CD4-positive, alpha-beta T cell treated with Interleukin-10 for 1 hour (primary cell): ENCODE measurements at places on chromosomes 11 and 22.

DNA sequence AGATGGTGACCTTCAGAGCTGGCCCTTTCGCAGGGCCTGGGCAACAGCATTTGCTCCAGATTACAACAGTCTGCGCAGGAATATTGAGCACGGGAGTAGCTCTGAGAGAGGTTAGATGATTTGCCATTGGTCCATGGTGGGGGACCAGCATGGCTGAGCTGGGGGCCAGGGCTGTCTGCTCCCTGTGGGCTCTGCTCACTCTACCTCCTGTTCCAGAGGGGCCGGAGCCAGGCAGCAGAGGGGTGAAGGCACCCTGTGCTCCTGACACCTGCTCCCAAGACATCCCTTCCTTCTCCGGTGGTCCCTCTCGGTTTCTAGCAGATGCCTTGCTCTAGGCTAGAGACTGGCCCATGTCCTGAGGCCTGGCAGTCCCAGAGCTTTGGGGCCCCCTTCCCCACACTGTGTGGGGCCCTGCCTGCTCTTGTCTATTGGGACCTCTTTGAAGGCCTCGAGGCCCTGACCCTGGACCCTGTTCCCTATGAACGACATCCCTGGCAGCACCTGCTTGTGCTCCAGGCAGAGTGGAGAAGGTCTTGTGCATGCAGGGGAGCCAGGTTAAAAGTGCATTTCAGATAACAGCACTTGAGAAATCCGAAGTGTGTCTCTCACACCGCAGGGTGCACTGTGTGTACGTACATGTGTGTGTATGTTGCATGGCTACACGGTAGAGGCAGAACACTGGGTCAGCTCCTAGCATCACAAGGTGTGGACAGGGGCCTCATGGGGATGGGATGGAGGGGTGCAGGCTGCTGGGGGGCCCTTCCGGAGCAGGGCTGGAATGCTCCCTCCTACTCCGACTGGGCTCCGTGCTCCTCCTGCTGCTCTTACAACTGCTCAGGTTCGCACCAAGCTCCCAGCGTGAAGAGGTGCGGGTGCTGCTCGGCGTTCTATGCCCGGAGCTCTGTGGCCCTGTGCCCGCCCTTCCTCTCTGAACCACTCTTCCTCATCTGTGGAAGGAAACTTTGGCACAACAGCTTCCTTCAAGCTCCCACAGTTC lies 123.3 kb upstream of the B3GAT1 start:
- no peak for DNase-seq

DNA sequence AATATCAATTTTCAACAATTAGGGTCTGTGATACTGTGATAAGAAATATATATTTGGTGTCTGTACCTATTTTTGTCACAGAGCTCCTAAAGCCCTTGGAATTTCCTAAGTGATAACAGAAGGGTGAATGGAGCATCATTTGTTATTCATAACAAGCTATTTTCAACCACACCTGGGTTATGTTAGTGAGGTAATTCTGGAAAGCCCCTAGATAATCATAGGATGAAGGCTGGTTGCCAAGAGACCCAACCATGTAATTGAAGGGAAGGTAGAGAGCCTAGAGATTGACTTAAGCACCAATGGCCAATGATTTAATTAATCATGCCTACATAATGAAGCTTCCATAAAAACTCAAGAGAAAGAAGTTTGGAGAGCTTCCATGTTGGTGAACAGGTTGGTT lies 109.4 kb downstream of the KIF18A start:
- no peak for DNase-seq

DNA sequence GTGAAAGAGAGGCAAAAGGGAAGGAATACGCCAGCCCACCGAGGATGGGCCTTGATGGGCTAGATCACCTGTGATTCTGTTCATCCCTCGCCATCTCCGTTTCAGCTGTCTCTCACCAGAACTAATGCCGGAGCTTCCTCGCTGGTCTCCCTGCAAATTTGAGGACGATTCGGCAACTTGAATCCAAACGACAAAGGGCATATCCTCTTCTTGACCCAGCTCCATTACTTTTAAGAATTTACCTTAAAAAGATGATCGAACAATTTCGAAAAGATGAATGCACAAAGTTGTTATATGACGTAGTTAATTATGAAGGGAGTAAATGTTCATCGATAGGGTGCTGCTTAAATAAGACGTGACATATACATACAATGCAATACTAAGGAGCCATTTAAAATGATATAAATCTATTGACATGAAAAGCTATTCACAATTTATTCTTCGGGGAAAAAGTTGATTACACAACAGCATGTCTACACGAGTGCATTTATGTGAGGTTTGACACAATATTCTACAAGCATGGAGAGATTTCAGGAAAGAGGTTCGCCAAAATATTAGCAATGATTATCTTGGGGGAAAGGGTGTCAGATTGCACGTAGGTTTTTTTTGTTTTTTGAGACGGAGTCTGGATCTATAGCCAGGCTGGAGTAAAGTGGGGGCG lies 937 bp upstream of the FAM168A start:
- no peak for DNase-seq

- DNase-seq = peak; percentile 32
Observed at GRCh38 chr11:96342014-96342960, 708 bp downstream of the MAML2 start.

GRCh38 chr11:5489576-5490357 lies 1.3 kb downstream of the OR52D1 start:
- no peak for DNase-seq

DNA sequence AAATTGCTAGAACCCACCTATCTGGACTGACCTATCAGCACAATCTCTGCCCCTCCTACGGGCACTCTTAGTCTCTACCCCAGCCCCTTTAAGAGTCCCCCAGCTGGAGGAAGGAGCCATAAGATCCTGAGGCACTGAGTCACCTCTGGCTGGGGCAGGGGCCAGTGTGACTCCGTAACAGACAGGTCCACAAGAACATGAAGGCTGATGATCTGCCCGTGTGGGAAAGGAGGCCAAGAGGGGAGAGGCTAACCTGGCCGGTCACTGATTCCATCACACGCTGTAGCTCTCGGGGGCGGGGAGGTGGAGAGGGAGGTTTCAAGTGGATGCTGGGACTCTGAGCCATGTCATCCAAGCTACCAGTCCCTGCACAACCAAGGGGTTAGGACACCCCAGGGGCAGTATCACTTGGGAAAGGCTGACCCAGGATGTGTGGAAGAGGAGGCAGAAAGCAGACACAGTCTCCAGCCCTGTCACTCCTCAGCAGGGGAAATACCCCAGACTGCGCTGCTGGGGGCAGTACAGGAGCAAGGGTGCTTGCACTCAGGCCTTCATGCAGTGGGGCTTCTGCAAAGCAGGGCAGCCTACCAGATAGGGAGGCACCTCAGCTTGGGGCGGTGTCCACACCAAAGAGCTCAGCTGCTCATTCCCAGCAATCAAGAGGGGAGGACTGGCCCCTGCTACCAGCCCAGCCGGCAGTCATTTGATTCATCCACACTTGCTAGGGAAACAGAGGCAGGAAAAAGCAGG lies 22.3 kb downstream of the ARHGAP1 start:
- DNase-seq = no peak

DNA sequence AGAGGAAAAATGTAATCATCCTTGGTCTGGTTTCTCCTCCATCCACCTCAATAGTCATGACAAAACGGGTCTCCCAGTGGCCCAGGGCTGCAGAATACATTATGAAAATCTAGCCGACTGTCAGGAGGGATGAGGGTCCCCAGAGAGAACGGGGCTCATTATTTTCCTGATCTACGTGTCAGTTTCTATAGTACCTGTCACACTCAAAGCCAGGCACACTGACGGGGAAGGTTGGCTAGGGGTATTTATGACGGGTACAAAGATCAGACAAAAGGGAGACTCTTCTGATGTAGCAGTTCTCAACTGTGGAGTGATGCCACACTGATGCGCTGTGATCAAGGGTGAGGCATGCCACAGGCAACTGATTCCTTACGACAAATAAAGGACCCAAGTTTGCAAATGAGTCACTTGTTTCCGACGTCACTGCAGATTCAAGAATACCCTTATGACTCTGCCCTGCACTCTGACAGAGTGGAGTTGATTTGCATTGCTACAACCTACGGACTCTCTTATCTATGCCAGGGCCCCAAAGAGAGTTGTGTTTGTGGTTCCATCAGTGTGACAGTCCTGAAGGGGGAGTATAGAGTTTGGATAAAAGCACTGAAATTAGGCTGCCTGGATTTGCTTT lies 188.2 kb upstream of the TBCEL start:
- DNase-seq = no peak

DNA sequence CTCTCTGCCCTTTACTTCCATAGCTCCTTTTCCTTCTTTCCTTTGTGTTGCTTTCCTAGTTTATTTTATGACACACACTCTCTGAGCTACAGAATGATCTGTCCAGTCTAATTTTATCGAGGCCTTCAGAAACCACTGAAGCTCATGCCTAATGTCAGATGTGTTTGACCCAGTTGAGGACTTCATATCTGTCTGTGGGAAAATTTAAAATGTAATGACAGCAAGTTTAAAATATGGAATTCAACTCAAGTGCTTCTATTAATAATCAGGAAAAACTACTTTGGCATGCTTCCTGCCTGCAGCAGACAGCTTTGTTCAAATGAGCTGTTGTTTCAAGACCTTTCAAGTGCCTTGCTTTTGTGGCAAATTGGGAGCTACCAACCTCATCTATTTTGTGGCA lies 261.8 kb upstream of the MTNR1B start:
- DNase-seq = no peak

DNA sequence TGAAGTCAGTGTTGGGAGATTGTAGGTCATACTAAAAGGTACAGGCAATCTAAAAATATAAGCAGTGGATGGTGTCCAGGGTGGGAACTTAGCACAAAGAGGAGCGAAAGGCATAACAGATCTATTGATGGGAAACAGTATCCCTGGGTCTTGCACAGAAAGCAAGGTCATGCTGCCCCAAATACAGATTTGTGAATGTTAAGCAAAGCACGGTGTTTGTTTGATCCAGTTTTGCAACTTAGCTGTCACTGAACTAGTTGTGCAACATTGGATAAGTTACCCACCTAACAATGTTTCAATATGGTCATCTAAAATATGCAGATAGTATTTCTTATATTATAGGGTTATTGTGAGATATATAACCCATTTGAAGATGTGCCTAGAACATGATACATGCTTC lies 162.9 kb downstream of the BLID start:
- DNase-seq = no peak

DNA sequence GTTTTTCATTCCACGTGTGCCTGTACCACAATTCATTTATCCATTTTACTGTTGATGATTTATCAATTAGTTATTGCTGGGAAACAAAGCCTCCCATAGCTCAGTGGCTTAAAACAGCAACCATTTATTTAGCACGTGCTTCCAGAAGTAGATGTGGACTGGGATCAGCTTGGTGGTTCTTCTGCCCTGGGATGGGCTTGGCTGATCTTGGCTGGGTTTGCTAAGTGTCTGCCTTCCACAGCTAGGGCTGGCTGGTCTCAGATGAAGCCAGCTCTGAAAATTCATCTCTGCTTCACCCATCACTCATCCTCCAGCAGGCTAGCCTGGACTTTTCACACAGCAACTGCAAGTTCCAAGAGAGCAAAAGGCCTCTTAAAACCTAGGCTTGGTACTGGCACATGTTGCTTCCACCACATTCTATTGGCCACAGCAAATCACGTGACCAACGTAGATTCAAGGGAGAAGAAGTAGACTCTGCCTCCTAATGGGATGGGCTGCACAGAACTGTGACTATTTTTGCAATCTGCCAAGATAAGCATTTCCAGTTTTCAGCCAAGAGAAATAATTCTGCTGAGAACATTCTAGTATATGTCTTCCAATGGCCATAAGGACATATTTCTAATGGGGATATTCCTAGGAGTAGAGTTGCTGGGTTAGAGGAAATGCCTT lies 124.9 kb downstream of the MN1 start:
- no peak for DNase-seq

DNA sequence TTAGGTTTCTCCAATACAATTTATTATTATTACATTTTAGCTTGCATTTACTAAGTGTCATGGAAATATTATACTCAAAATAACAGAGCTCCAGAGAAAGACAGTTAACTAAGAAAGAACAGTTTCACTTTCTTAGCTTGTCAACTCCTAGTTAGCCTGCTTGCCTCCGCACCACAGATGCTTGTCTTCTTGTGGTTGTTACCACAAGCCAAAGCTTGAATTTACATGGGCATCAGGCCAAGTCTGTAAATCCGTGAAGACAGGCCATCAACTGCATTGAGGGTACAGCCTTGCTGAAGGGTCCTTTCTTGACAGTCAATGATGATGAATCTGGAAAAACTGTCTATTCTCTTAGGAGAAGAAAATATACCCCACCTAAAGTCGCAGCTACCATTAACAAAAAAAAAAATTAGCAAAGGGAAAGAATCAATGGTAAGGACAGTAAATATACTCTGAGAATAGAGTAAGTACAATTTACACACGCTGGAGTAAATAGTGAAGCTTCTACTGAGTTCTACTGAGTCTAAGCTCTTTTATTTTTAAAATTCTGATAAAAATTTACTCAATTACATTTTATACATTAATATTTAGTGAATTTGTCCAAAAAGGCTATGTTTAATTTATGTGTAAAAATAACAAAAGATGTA lies 15.6 kb upstream of the DENND5A start:
- peak; percentile 69 for DNase-seq

DNA sequence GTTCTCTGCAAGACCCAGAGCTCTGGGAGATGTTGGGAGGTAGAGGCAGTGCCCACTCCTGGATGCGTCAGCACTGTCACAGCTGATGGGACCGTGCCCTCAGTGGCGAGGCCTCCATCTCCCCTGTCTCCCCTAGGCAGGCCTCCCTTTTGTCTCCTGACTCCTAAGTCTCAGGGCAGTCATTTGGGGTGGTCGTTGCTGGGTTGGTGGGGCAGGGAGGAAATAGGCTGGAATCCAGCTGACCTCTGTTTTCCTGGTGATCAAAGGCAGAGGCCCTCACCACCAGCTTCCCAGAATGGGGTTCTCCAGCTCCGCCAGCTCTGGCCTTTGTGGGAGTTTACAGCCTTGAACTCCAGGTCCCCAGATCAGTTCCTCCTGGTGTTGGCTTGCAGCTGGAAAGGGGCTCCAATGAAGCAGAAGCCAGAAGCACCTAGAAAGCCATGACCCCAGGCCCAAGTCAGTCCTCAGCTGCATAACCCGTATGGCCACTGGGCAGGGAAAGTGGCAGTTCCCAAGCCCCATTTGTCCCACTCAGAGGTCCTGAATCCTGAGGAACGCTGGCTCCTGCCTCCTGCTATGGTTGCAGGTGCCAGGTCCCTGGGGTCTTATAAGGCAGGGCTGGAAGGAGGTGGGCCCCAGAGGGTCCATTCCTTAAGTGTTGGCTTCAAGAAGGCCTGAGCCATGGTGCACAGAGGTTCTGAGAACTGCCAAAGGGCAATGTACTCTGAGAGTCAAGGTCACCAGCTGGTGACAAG lies 7.3 kb upstream of the FXYD2 start:
- no peak for DNase-seq

GRCh38 chr22:43136255-43136654 lies 6.9 kb downstream of the MCAT start:
- DNase-seq = peak; percentile 47
